Stimulated activated CD8-positive, alpha-beta memory T cell treated with anti-CD3 and anti-CD28 coated beads, Interleukin-7, amount 100 ng/mL, for 1 hour (primary cell): ENCODE measurements at places on chromosomes 2 and 18.

GRCh38 chr2:69299772-69300516 lies 87.1 kb downstream of the GFPT1 start:
- no peak for DNase-seq

DNA sequence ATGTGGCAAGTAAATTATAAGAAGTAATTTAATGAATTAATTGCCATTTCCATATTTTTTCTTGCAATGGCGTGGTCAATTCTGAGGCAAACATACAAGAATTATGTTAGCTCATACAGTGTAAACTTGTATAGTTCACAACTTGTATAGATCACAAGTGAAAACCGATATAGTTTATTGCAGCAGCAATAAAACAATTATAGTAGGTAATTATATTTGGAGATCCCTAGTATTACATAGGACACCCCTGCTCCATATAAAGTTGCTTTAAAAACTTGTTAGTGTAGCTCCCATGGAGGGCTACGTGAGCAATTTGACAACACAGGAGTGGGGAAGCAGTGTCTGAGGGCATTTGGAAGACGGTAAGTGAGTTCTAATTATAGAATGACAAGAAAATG lies 288.2 kb downstream of the SOCS6 start:
- no peak for DNase-seq

GRCh38 chr2:108565778-108566375 lies 31.6 kb downstream of the LIMS1 start:
- DNase-seq, result no peak

- no peak for DNase-seq
These were observed 143.6 kb downstream of the RTP5 start for GRCh38 chr2:242012956-242013764.

GRCh38 chr2:3780477-3781402 lies 77.4 kb downstream of the DCDC2C start:
- DNase-seq, result no peak

DNA sequence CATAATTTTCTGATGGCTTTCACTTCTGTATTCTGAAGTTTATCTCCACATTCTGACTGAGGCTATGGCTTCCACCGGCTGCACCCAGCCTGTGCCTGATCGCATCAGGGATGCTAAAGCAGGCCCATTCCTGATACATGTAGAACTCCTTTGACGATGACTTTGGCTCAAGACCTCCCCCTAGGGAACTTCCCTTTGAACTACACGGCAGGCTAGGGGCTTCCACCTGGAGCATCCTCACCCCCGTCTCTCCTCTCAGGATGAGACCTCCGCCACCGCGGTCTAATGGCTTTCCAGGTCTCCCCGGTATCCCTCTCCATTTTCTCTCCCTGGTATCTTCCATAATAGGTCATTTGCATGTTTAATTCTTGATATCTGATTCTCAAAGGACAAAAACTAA lies 214.9 kb upstream of the CHST9 start:
- DNase-seq, result no peak

GRCh38 chr18:12312976-12313375 lies 4.9 kb downstream of the TUBB6 start:
- DNase-seq, result no peak

- no peak for DNase-seq
These were observed 406.5 kb upstream of the UBE2E3 start for GRCh38 chr2:180573951-180574350.

- no peak for DNase-seq
These were observed 11.0 kb downstream of the TANK start for GRCh38 chr2:161170958-161171932.

- DNase-seq, result no peak
These were observed 35.8 kb downstream of the LOXHD1 start for GRCh38 chr18:46621111-46621766.

DNA sequence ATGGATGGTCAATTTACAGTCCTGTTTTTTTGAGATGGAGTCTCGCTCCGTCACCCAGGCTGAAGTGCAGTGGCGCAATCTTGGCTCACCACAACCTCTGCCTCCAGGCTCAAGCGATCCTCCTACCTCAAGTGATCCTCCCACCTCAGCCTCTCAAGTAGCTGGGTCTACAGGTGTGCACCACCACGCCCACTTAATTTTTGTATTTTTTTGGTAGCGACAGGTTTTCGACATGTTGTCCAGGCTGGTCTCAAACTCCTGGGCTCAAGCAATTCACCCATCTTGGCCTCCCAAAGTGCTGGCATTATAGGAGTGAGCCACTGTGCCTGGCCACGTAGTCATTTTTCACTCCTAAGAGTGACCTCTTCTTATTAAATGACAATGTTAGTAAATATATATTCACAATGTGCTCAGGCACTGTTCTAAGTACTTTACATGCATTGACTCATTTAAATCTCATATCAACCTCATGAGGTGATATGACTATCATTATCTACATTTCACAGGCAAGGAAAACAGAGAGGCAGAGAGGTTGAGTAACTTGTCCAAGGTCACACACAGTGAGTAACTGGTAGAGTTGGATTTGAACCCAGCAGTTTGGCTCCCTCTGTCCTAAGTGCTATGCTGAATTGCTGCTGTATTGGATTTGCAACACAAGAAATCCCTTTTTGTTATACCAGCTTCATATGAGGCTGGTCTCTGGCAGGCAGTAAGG lies 5.6 kb upstream of the DIS3L2 start:
- no peak for DNase-seq

DNA sequence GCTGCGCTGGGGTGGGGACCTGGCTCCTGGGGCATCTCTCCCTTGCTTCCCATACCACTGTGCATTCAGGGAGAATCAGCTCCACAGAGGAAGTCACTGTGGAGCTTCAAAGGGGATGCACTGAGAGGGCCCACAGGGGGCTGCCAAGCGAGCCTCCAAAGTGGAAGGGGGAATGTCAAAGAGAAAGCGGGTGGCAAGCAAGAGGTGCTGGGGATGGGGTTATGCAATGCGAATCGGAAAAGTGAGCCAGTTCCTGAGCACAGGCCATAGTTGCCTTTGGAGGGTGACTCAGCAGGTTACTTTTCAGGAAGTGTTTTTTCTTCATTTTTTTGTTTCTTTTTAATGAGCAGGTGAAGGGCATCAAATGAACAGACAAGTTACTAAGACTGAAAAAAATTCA lies 17.6 kb downstream of the PMAIP1 start:
- no peak for DNase-seq

- no peak for DNase-seq
These were observed 82.0 kb downstream of the SGPP2 start for GRCh38 chr2:222506230-222506935.

GRCh38 chr18:70491734-70492348 lies 203.0 kb downstream of the SOCS6 start:
- DNase-seq, result no peak

DNA sequence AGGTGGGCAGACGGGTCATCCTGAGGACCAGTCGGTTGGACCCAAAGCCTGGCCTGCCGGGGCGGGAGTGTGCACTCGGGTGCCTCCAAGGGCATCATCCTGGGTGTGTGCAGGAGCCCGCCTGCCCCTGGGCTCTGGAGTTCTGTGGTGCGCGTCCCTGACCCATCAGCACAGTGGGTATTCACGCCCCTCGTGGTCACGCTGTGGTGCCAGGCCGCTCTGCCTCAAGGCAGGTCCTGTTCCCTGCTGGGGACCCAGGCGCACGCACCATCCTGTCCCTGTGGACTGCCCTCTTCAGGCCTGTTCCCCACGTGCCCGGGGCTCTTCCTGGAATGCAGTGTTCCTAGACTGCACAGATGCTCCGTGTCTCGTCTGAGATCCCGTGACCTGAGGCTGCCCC lies 14.3 kb upstream of the D2HGDH start:
- DNase-seq, result no peak

- no peak for DNase-seq
These were observed 550.4 kb downstream of the ARHGAP15 start for GRCh38 chr2:143679617-143680016.

DNA sequence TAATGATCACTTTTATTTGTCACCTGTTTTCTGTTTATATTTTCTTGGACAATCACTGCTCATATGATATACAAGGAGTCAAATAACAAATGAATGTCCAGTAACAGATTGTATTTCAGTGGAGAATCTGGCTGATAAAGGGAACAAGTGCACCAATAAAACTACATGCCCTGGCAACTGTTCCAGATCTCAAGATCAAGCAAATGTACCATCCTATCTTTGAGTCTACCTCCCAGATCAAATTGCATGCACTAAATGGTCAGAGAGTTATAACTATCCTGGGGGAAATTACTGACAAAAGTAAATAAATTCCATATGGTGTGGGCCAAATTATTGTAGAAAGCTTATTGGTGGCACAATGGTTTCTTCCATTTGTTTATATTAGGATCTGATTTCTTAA lies 452.8 kb downstream of the MBD2 start:
- DNase-seq, result no peak

- no peak for DNase-seq
These were observed 160.4 kb upstream of the TMEM200C start for GRCh38 chr18:6055711-6056110.

DNA sequence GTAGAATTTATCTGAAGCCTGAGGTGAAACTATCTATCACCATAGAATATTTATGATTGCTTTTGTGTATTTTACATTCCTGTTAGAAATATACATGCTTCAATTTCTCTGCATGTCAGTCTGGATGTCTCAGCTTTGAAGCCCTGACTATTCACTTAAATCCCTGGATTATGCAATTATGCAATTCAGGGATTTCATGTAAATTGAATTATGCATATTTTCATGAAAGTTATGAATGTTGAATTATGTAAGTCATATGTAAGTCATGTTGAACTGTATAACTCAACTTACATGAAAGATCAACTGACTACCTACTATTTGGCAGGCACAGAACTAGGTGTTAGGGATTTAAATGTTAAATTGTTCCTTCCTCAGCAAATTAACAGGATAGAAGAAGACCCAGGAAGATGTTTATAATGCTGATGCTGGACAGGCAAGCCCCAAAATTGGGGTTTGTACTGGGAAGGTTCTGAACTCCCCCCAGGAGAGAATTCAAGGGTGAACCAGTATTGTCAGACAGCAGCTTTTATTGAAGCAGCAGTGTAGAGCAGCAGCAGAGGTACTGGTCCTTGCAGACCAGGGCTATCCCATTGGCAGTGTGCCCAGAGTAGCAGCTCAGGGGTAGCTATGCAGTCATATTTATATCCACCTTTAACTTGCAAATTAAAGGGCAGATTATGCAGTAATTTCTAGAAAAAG lies 236.5 kb downstream of the ZNF804A start:
- DNase-seq, result no peak

GRCh38 chr2:147327613-147328012 lies 517.2 kb upstream of the ACVR2A start:
- no peak for DNase-seq

DNA sequence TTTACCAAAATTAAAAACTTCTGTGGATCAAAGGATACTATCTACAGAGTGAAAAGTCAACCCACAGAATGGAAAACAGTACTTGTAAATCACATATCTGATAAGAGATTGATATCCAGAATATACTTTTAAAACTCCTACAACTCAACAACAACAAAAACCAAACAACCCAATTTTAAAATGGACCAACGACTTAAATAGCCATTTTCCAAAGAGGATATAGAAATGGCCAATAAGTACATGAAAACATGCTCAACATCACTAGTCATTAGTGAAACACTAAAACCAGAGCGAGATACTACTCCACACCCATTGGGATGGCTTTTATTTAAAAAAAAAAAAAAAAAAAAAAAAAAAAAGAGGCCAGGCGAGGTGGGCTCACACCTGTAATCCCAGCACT lies 68.1 kb downstream of the DYM start:
- no peak for DNase-seq

DNA sequence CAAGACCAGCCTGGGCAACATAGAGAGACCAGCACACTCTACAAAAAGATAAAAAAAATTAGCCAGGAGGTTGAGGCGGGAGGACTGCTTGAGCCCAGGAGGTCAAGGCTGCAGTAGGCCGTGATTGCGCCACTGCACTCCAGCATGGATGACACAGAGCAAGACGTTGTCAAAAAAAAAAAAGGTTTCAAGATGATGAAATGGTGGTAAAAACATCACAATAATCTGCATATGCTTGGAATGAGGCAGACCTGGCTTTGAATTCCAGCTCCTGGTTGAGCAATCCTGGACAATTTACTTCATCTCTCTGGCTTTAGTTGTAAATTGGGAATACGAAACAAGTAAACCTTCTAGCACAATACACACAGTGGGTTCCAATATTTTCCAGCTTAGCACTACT lies 24.1 kb downstream of the USP40 start:
- DNase-seq, result no peak

DNA sequence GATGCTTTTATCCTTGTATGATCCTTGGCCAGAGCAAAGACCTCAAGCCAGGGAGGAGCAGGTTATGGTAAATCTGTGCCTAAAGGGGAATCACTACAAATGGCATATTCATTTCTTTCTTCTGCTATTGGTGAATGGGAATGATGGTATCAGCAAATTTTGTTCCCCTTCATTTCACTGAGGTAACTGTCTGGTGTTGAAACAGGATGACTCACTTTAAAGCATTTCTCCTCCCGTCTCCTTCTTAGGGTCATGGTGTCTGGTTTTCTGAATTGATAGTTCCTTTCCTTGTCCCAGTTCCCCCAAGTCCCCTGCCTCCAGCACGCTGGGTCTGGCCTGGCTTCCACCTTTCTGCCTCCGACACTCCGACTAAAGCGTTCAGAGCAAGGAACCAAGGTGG lies 109.2 kb downstream of the MREG start:
- no peak for DNase-seq
